ENCODE measurements at places on chromosomes 1 and 21.

- DNase-seq: no peak
Observed at GRCh38 chr21:43287111-43287760, 118.4 kb downstream of the CRYAA start.

DNA sequence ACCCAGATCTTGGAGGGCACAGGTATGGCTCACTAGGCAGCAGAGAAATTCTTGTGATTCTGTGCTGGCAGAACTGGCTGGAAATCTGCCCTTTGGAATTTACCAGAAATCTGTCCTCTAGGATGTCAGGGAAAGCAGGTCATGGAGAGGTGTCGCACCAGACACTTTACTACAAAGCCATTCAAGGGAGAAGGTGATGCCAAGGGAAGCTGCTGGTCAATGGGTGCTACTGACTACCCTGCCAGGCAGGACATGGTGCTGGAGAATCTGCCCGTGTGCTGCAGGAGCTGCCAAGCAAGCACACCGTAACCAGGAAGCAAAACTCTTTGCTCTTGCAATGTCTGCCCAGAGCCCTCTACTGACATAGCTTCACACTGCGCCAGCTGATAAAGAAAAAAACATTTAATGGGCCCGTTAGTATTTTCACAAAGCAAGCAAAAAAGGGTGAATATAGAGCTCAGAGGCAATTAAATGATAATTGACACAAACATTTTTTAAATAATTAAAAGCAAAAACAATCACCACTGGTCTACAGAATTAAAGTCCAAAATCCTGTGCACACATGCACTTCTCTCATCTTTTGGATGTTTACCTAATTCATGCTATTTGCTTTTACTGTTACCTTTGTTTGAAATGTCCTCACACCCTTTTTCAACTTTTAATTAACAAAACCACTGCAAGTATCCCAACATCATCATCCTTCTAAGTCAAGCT, 7.2 kb upstream of the FBXO28 start:
- DNase-seq: no peak

DNA sequence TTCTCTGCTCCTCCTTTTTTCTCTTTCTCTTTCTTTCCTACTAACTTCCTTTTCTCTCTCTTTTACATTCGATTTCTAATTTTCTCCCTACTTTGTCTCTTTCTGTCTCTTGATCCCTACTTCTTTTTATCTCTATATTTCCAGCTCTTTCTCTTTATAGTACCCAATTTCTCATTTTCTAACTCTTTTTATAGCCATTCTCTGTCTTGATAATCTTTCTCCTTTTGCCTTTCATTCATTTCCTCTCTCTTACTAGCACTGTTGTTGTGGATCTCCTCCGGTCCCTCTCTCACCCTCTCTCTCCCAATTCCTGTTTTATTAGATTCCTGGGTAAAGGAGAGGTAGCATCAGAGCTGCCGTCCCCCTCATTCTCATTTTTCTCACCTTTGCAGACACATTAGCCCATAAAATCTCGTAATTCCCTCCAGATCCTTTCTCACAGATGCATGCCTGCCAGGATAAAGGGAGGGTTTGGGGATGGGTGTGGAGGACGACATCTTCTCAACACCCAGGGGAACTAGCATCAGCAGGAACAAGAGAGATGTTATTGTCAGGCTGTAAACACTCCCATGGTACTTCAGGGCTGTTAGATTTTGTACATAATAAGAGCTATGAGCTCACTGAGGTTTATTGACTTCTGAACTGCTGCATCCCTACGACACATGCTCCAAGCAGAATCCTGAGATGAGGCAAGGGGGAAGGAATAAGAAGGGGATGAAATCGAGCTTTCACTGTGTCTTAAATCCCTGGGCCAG, 159.0 kb upstream of the GALNT2 start:
- DNase-seq: no peak

- no peak for DNase-seq
Observed at GRCh38 chr1:240399381-240399780, 212.6 kb downstream of the GREM2 start.

DNA sequence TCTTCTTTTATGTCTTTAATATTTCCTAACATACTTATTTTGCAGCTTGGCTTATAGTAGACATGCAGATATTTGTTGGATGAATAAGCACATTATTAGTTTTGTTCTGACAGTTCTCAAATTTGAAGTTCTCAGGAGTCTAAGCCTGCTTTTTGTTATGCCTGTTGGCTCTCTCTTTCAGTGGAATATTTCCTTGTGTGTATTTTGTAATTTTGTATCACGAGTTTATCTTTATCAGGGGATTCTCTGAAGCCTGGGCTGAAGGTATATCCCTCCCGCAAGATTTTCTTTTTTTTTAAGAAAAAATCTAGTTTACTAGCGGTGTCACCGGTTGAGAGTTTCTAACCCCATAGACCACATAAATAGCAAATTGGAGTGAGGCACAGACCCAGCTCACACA, 105.9 kb downstream of the RGL1 start:
- no peak for DNase-seq

GRCh38 chr1:172993640-172994039, 57.1 kb downstream of the TNFSF18 start:
- no peak for DNase-seq

DNA sequence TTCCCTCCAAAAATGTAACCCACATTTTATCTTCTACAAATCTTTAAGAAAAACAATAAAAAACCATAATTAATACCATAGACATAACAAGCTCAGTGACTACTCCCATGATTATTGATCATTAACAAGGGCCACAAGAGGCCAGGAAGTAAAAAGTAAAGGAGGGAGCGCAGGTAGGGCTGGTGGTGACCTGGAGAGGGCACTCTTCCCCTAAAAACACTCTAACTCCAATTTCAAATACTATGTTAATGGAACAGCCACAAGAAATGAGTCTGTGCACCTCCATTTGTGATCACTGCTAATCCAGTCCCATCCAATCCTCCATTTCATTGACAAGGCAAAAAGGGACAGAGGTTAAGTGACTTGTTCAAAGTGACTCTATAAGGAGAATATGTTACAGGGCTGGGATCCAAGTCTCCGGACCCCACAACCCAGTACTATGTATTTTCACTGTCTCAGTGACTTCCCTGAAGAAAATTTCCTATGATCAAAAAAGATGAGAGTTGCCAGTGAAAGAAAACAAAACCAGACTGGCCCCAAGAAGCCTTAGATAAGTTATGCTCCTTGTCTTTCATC, 41.2 kb upstream of the CFAP298 start:
- DNase-seq: no peak

DNA sequence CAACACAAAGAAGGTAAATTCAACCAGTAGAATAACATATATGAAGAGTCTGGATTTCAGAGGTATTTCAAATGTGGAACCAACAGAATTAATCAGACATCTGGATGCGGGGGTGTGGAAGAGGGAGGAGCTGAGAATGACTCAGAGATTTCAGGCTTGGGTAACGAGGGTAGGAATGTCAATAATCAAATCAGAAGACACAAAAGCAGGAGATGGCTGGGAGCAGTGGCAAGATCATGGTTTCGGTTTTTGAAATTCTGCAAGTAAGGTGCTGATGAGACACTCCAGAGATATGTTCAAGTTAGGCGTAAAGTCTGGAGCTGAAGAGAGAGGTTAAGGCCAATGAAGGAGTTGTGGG, 64.0 kb downstream of the PLPPR5 start:
- DNase-seq: no peak

GRCh38 chr1:207024202-207025145, 8.1 kb downstream of the C1orf116 start:
- DNase-seq: no peak

- no peak for DNase-seq
Observed at GRCh38 chr1:10620776-10621175, 146.0 kb downstream of the PEX14 start.

GRCh38 chr1:207001492-207002245, 30.9 kb downstream of the C1orf116 start:
- DNase-seq: no peak

DNA sequence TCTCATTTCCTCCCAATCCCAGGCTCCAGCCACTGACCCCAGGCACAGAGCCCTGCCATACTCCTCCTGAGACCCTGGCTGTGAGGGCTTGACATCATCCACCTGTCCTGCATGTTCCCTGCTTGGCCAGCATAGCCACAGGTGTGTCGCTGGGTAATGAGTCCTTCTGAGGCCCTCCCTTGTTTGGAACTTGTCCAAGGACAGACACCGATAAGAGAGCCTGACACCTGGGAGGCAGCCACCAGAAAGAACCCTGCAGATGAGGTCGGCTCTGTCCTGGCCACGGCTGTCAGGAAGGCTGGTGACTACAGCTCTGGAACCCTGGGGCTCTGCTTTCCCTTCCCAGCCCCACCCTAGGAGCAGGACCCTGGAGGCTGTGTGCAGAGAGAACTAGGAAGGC, 34.6 kb downstream of the TMEM63A start:
- no peak for DNase-seq

DNA sequence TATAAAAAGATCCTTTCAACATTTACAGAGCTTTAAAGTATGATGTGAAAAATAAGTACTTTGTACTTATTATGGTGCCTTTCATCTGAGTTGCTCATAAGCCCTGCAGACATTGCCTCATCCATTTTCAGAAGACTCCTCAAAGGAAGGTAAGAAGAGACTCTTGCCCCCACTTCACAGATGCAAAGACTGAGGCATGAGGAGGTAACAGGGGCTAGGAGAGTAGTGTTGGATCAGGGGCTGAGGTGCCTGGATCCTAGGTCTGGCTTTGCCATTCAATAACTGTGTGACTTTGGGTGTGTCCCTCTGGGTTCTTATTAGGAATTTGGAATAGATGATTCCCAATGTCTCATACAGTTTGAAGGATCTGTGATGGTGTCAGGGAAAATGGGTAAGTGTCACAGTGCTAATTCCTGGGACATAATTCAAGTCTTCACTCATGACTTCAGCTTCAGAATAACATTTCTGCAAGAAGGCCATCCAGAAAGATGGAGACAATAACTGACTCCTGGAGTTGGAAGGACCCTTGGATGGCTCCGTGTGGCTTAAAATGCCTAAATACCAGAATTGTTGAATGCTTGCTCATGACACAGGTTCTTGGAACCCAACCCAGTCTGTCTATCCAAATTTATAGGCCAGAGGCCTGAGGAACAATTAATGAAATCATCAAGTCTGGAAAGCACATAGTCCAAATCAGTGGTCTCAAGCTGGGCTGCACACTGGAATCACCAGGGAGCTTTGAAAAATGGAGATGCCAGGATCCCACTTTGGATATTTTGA, 93.1 kb upstream of the RUNX1 start:
- no peak for DNase-seq

DNA sequence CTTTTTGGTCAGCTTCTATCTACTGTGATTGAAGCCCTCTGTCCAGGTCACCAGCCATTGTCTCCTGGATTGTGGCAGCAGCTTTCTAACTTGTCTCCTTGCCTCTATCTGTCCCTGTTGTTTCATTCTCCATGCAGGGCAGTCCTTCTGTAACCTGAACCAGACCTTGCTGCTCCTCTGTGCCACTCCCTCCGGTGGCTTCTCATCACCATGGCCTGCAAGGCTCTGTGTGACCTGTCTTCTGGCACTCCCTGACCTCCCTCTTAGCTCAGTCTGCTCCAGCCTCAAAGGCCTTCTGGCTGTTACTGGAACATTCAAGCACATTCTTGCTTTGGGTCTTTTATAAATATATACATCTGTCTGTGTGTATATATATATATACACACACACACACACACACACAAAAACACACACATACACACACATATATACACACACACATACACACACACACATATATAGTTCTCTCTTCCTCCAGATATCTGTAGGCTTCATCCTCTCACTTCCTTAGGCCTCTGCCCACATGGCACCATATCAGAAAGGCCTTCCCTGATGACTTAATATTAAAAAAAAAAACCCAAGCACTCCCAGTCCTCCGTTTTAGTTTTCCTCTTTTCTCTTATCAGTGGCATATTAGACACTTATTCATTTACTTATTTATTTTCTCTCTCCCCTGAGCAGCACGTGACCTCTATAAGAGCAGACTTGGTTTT, 21.2 kb upstream of the JUN start:
- DNase-seq: no peak

DNA sequence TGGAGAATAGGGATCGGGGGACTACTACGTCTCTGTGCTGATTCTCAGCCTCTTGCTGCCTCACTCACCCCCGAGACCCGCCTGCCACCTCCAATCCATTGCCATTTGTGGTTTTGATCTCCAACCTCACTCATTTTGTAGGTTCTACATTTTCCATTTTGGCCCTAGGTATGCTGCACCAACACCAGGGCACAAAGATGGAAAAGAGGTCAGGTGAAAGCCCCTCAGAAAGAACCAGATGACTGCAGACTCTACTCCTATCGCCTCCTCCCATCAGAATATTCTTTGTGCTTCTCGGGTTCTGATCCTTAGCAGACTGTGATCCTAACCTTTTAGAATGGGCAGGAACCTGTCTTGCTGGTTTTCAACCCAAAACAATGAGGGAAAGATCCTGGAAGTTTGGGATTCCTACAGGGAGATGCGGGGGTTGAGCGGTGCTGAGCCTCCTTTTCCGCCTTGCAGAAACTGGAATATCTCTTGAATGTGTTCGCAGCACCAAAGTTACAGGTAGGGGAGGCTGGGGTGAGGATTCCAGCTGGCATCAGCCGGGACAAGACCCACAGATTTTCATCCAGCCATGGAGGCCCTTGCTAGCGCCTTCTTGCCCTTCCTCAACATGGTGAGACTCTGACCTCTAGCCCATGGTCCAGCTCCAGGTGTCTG, 53.1 kb downstream of the RHBG start:
- no peak for DNase-seq

GRCh38 chr1:100631015-100631551, 88.5 kb upstream of the VCAM1 start:
- no peak for DNase-seq

- DNase-seq: no peak
Observed at GRCh38 chr1:81517987-81518386, 282.7 kb upstream of the ADGRL2 start.

DNA sequence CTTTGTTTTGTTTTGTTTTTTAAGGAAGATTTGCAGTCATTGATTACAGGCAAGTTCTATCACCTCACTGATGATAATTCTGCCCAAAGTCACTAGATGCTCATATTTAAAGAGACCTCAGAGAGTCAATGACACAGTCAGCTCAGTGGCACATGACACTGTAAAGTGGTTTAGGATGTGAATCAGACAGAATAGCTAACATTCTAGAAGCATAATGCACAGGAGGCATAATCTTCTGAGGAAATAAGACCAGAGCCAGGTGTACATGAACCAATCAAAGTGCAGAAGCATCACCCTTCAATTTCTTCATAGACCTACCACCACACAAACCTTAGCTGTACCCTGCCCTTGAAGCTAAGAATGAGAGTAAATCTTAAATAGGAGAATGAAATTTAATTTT, 268.5 kb downstream of the BRINP2 start:
- DNase-seq: no peak

- DNase-seq: no peak
Observed at GRCh38 chr1:204866051-204866596, 4.5 kb upstream of the NFASC start.

- DNase-seq: no peak
Observed at GRCh38 chr1:75792091-75792490, 4.6 kb upstream of the MSH4 start.

GRCh38 chr1:42740851-42741580, 980 bp upstream of the CLDN19 start:
- no peak for DNase-seq

- no peak for DNase-seq
Observed at GRCh38 chr1:241447031-241447644, 72.4 kb downstream of the FH start.

GRCh38 chr1:49297783-49298182, 521.1 kb upstream of the BEND5 start:
- DNase-seq: no peak

All from renal cortex interstitium (tissue), 15 donors.